ENCODE measurements at places on chromosomes 2 and 18.
A peak's percentile ranks its signal among the peaks of the same experiment; 100 is the strongest.

- DNase-seq: no peak
These were observed 1.8 kb downstream of the PPP1R7 start for GRCh38 chr2:241151934-241152660.

GRCh38 chr2:179511105-179511789, 246.6 kb upstream of the SESTD1 start:
- DNase-seq: no peak

- DNase-seq: no peak
These were observed 7.8 kb upstream of the SEMA4C start for GRCh38 chr2:96877631-96878092.

DNA sequence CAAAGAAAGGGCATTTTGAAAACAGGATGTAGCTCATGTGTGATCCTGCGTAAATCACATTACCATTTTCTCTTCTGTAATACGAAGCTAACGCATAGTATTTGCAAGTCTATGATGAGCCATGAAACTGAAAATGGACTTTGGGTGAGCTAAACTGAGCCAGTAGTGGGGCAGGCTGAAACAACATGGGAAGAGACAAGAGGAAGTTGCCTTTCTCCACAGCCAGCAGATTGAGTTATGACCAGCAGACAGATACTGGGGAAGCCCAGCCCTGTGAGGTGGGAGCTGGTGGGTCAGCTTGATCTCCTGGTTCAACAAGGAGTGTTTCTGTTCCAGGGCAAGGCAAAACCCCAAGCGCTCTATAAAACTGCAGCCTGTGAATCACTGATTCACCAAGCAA, 11.8 kb downstream of the CYRIA start:
- DNase-seq: peak; percentile 69

DNA sequence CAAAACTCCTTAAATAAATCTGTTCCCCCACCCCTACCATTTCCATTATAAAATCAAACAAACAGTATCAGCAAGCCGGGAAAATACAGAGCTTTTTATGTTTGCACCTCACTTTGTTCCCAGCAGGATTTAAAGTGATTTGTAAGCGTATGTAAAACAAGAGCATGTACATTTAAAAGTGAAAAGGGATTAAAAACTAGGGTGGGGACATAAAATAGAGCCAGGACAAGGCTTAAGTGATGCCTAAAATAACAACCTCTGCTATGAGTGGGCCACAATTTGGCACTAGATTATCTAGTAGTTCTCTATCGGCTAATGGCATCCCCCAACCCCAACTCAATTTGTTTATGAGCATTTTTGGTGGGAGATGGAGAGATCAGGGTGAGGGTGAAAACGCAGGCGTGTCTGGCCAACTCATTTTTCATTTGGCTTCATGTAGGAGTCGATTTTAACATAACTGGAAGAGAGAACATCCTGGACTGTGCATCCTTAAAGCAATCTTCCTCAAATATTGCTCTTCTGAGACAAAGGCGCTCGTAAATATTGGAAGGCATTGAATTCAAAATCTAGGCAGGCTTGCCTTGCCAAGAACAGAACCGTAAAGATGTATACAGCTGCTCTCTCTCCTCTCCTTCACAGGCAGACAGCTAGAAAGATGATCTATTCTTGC, 34.5 kb upstream of the TSPYL6 start:
- DNase-seq: no peak

DNA sequence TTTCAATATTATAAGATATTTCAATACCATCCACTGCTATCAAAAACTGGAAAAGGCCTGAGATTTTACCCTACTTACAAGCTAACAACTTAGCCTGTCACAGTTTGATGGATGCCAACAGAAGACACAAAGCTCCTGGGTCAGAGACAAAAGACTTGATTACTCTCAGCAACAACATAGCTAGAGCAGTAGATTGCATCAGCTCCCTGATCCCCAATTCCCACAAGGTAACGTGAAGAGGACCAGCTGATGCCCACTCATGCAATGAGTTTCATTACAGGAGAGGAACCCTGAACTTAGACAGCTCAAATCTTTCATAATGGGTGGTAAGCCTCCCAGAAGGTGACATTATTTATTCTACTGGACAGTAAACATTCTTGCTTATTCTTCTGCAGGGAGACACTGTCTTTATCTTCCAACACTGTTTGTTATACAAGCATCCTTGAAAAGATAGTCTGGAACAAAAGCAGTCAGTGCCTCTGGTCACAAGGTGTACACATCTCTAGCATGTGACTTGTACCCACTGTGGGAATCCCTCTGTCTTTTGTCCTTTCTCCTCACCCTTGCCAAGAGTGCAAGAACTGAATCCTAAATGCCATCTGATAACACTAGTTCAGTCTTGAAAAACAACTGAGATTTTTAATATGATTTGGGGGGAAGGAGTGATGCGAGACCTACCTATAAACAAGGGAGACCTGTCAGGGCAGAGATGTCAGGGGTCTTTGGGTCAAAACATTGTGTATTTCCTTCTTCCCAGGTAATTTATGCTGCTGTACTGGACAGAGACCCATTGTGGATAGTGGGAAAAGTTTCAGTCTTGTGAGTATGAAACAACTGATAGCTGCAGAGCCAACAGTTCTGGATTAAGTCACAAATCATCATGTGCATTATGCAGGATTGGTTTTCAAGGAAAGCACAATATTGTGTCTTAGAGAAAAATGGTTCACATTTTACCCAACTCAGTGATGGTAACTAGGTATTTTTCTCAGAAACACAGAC, 102.4 kb downstream of the AOX1 start:
- peak; percentile 11 for DNase-seq

GRCh38 chr2:28286678-28287077, 106.0 kb upstream of the FOSL2 start:
- DNase-seq: no peak

DNA sequence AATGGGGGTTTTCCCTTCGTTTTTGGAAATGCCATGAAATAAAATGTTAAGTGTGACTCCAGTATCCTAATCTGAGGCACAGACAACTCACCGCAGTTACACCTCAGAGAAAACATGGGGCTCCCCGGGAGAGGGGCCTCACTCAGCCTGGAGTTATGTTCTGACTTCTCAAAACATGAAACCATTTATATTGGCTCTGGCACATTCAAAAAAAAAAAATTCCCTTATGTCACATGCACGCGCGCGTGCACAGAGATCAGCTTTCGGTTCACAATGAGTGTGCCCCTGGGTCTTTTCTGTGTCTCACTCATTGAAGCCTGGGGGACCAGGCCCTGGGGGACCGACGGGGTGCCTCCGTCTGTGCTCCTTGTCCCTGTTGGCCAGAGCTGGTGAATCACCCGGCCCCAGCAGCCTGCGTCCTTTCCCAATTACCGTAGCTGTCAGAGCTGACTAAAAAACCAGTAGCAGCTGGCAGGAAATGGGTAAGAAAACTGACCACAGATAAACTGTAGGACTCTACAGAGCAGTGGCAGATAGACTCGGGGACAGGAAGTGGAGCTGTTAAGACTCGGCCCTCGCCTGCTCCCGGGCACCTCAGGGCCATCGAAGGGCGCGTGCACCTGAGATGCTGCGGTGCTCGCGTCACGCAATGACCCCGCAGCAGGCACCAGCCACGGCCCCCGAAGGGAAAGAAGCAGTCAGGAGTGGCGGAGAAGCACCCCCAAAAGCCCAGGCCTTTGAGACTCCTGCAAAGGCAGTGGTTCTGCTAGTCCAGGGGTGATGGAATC, 138.3 kb upstream of the ID2 start:
- peak; percentile 60 for DNase-seq

All from pons (tissue), 1 donor.